ENCODE measurements at places on chromosomes 4 and X.

DNA sequence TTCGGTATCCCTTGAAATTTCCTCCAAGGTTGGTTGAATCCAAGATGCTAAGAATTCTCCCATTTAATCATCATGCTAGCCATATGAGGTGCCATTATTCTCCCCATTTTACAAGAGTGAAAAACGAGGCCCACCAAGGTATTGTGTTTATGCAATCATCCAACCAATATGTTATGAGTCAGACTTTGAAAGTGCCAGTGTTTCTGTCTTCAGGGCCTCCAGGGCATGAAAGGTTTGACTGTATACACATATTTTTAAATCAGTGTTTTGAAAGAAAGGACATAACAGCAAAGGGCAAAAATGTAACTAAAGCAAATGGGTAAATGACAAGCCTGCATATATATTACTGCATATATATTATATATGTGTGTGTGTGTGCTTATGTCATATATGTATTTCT, 541.2 kb upstream of the SMIM31 start:
- no peak for DNase-seq

GRCh38 chr4:185149392-185149791, 6.3 kb downstream of the SLC25A4 start:
- no peak for DNase-seq

- DNase-seq, result no peak
Observed at GRCh38 chr4:185357211-185357610, 38.5 kb downstream of the LRP2BP start.

DNA sequence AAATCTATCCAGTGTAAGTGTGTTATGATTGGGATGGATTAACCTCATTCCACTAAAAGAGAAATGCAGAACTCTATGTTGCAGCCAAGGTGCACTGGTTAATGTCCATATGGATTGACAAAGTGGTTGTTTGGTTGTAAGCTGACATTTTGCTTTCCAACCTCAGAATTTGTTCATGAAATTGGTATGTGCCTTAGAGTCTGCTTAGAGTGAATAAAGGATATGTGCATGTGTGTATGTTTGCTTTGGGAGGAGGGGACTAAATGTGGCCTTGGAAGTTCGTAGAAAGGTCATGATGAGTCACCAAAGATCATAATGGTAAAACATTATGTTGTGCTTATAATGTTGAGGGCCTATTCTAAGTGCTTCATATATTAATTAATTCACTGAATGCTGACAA, 44.1 kb upstream of the MBNL3 start:
- no peak for DNase-seq

DNA sequence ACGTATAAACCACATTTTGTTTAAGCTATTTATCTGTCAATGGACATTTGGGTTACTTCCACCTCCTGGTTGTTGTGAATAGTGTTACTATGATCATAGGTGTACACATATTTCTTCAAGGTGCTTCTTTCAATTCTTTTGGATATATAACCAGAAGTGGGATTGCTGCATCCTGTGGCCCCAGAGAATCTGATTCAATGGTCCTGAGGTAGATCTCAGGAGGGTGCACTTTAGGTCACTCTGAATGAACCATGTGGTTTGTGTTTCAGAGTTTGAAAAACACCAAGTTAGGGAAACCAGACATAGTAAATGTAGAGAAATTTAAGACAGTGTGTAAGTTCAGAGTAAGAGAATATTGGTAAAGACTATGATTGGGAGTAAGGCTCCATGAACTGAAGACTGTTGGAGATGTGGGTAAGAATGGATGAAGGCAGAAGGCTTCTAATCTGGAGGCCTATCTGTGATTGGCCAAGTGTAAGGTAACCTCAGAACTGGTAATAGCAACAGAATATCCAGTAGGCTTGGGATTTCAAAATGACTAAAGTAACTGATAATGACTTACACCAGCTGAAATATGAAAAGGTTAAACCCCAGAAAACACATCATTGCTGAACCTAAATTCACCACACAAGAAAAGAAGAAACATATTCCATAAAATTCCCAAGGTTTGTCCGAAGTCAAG, 236.9 kb downstream of the CAMK2D start:
- DNase-seq, result no peak
